ENCODE measurements at places on chromosomes 5 and 9. TPM values are rescaled to one million over a fixed set of nuclear protein-coding genes. Genes with fewer than 3 reads are reported as not detected.
A peak's percentile ranks its signal among the peaks of the same experiment; 100 is the strongest.

- DNase-seq, result no peak
Observed at GRCh38 chr9:77817590-77818311, 169.6 kb upstream of the GNA14 start.

- DNase-seq, result no peak
Observed at GRCh38 chr9:71001780-71002386, 119.5 kb downstream of the TRPM3 start.

DNA sequence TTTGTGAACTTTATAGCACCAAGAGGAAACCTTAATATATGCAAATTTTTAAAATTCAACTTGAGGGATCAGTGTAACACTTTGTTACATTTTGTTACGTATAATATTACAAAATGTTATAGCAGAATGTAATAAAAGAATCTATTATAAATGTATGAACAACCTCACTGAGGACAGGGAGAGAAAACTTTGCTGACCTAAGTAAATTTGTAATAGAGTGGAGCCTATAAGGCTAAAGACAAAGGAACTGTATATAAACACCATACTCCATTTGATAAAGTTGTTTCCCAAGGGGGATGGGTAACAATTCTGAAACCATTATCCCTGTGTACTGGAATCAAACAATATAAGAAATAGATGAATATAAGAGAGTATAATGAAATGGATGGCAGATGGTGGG lies 77.3 kb downstream of the ANGPTL2 start:
- DNase-seq, result no peak

DNA sequence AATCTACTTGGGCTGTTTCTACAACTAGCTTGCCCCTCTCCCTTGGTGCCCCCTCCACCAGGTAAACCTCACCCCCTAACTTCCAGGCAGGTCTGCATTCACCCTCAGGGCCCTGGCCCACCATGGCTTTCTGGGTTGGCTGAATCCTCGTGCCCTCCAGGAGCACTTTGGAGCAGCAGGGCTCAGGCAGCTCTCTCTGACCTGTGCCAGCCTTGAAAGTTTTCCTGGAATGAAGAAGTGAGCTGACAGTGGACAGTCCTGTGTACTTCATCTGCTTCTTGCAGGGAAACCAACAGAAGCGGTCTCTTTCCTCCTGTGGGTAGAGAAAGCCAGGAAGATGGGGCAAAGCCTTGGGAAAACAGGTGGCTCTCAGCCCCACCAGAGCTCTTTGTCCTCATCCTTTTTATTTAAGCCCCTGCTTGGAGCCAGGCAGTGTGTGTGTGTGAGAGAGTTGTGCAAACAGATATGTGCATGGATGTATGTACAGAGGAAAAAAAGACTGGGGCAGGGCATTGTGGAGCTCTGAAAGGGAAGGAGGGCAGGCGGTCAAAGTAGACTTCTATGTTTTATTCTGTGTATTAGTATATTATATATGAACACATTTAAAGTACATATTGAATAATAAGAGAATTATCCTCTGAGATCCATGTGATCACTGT lies 62.3 kb upstream of the SPRY4 start:
- no peak for DNase-seq

GRCh38 chr9:109249615-109250014 lies 71.2 kb downstream of the EPB41L4B start:
- no peak for DNase-seq

DNA sequence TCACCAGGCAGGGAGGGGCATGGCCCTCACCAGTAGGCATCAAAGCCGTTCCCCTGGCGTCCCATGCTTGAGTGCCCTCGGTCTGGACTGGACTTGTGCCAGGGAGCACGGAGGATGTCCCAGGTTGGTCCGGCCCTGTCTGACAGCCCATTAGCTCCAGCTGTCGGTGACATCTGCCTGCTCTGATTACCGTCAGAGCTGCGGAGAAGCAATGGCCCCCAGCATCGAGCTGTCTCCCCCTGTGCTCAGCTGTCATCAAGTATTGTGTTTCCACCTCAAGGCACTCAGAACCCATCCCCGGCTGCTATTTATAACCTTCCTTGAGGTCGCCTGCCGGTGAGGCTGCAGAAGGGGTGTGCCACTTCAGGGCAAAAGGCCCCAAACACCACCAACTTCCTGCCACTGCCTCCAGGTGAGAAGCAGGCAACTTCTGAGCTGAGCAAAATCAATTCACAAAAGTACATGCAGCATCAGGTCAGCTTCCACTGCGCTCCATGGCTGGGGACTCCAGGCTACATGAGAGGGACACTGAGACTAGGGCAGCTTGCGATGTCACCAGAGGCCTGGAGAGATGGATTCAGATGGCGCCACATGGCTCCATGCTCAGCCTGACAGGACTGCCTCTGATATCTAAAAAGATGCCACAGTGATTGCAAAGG lies 142.7 kb downstream of the C5orf15 start:
- no peak for DNase-seq

- DNase-seq, result peak; percentile 93
Observed at GRCh38 chr5:181221792-181222629, 1.1 kb upstream of the TRIM41 start.

DNA sequence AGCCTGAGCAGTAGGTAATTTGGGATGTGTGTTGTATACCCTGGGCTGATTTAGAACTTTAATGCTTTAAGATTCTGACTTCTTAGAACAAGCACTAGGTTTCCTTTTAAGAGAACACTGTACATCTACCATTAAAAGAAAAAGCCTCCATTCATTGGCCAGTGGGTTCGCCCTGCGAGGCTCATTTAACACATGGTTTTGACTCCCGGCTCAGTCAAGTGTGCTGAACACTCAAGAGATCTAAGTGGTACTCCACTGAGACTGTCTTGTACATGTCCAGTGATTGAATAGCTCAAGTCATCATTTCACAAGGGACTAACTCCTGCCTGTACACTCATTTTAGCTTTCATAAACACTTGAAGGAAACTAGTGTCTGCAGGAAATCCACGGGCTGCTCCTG lies 3.9 kb downstream of the FUBP3 start:
- DNase-seq, result no peak

DNA sequence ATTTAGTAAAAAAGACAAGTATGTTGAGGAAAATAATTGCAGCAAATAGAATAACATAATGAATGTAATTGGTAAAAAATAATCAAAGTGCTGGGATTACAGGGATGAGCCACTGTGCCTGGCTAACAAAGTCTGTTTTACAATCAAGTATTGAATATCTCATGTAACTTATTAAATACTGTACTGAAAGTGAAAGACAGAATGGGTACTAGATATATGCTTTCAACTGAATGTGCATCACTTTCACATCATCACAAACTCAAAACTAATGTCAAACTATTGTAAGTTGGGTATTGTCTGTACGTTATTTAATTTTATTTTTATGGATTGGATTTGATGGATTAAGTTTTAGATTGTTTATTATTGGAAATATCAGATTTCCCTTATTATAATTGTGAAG lies 58.9 kb downstream of the LURAP1L start:
- DNase-seq, result no peak

DNA sequence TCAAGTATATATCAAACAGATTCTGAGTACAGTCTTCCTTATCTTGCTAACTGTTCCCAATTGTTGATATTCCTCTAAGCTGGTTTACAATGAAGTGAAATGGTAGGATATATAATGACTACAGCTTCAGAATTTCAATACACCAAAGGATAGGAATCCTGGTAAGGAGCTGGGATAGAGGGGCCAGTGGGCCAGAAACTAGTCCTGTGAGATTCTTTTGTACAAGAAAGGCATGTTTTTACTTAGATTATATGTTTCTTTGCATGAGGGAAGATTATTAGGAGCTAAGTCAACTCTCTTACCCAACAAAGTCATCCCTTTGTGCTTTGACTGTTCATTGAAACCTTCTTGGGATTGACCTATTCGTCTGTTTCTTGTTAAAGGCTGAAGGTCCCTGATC lies 435.7 kb downstream of the PLK2 start:
- DNase-seq, result no peak

- no peak for DNase-seq
Observed at GRCh38 chr9:127139071-127139731, 16.8 kb upstream of the ANGPTL2 start.

DNA sequence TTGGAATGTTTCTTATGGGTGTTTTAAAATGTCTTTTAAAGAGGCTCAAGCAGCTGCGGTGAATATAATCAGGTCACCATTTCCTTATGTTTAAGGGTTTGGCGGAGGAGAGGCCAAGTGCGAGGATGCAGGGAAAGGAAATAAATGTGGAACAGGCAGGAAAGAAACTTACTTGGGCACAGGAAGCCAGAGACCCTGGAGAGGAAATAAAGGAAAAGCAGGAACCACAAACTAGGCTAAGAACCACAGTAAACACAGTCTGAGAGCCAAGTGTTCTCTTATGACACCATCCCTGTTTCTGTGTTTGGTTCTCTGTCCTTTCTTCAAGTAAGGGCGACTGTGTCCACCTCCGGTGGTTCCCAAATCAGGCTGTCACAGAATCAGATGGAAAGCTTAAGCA lies 166.5 kb downstream of the C9orf152 start:
- no peak for DNase-seq

DNA sequence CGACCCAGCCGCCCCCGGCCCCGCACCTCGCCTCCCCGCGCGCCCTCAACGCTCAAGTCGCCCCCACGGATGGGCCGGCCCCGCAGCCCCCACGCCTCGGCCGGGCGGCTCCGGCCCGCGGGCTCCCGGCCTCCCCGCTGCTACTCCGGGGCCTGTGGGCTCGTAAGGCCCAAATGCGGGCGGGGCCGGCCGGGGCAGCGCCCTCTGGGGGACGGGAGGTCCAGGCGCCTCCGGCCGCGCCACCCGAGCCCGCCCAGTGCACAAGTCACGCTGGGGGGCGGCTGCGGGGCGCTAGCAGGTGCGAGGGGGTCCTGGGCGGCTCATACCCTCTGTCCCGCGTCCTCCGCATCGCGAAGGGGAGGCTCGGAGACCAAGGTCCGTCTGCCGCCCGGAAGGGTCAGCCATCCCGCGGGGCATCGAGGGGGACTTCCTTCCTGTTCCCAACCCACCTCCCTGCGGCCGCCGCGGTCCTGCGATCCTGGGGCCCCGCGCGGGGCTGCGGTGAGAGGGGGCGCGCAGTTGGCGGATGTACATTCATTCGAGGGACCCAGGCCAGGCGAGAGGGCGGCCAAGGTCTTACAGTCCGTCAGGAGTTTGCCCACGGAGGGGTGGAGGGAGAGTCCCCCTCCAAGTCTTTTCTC lies at the start of gene CIZ1:
Gene CIZ1 (minus strand): TSS at position 167 of the 641 bp plus-strand sequence. CDS start 715 bp downstream, outside the sequence.
- peak; percentile 85 for DNase-seq

DNA sequence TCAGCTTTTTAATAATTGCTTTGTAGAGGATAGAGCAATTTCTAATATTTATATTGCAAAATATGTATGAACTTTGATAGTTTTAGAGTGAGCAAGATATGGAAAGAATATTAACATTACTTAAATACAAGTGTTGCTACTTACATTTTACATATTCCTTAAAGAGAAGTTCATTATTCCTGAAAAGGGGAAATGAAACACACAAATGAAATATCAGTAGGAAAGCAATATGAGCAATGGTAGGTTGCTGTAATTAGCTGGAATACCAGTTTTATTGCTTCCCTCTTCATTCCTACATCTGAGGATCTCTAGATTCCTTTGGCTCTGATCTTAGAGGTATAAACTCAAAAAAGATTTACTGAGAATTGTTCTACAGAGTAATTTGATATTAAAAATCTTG lies 414.1 kb downstream of the FAM170A start:
- no peak for DNase-seq

- no peak for DNase-seq
Observed at GRCh38 chr5:142327111-142327842, 2.5 kb upstream of the SPRY4 start.

DNA sequence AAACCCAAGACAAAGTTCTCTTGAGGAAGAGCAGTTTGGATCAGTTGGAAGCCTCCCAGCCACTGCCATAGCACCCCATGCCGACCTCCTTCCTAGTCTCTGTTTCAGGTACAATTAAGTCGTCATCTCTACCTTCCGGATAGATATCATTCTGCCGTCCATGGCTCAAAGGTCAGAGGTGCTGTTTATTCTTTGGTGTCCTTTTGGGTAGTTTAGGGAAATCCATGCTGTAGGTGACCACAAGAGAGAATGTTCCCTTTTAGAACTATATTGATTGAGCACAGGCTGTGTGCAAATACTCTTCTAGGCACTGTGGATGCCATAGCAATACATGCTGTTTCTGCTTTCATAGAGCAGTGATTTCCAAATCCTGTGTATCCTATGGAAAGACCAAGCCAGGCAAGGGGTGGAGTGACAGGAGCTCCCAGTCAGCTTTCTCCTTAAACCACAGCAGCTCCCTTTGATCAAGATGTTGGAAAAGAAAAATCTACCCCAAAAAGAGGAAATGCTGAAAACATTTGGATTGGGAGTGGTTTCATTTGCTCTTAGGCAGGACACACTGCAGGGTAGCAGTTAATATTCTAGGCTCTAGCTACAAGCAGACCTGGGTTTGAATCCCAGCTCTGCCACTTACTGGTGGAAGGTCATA lies 127.9 kb downstream of the PALM2AKAP2 start:
- DNase-seq, result no peak

DNA sequence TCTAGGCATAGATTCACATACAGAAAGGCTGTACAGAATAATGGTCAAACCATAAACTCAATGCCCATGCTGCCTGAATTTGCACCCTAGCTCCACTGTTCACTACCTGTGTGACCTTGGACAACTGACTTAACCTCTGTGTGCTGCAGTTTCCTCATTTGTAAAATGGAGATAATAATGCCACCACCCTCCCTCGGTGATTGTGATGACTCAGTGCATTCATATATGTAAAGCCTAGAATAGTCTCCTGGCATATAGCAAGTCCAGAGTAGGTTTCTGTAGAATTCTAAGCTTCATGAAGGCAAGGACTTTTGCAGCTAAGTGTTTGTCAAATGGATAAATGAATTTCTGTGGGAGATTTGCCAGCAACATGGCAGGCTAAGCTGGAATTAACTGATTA lies 297.8 kb upstream of the NR4A3 start:
- no peak for DNase-seq

GRCh38 chr5:163569284-163569683 lies 63.9 kb downstream of the MAT2B start:
- DNase-seq, result no peak

DNA sequence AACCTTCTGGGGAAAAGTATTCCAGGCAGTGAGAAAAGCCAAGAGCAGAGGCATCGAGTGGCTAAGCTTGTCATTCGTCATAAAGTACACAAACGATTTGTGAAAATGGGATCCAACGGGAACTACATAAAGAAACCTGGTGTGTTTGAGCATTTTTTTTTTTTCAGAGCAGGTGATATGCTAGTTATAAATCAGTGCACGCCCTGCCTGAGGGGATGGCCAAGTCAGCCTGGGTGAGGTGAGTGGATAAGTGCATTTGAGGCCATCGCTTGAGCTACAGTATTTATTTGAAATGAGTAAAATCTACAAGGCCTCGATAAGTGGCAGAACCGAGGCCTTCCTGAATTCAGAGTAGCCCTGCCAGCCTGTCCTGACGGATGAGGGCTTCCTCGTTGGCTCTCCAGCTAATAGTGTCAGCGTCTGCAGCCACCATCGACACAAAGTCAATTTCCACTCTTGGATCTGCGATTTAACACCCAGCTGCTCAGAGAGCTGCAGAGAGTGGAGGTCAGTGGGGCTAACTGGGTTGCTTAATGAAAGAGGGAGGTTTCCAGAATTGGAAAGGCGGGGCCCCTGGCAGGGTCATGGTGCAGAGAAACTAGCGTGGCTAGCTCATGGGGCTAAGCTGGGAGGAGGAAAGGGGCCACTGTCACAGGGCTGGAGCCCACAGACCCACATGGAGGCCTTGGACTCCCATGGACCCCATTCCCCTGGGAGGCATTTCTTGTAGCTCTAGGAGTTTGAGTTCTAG lies 27.3 kb downstream of the PPARGC1B start:
- DNase-seq, result no peak

DMRT2 gene
- total RNA-seq, result not detected

TOMM5 gene
- total RNA-seq, result 93.0 TPM

TENT4A gene
- total RNA-seq, result 69.9 TPM

PIP5K1B gene
- 0.24 TPM for total RNA-seq

FAM200C gene
- 1.00 TPM for total RNA-seq

VDAC1 gene
- total RNA-seq, result 325 TPM

All from natural killer cell treated with Interleukin-12 subunit alpha and Interleukin-12 subunit beta and Interleukin-15 and Interleukin-18, amount 100 ng/mL, for 72 hours (primary cell).